ENCODE measurements at places on chromosomes 6 and 20.
A peak's percentile ranks its signal among the peaks of the same experiment; 100 is the strongest.

DNA sequence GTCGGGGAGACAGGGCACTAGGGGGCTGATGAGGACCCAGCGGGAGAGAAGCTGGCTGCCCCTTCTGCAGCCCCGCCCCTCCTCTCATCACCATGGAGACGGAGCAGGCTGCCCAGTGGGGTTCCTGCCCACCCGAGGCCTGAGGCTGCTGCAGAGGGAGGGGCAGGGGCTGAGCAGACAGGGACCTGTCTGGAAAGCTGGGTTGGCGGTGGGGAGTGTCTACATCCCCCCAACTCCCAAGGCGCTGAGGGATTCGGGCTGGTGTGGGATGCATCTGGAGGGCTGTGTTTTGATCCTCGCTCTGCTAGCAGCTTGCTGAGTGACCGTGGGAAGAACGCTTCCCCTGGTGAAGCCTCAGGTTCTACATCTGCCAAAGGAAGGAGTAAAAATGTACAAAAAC is 1.2 kb upstream of the BPI start:
- no peak for DNase-seq

GRCh38 chr20:54657268-54657826 is 182.0 kb downstream of the DOK5 start:
- peak; percentile 35 for DNase-seq

- no peak for DNase-seq
Observed at GRCh38 chr6:32176476-32177182, 745 bp upstream of the AGPAT1 start.

- no peak for DNase-seq
Observed at GRCh38 chr6:150659046-150659763, 59.5 kb downstream of the PLEKHG1 start.

- no peak for DNase-seq
Observed at GRCh38 chr6:163635315-163635714, 220.8 kb downstream of the QKI start.
